Stimulated activated CD8-positive, alpha-beta memory T cell treated with anti-CD3 and anti-CD28 coated beads, Interleukin-4, amount 100 ng/mL, for 1 hour (primary cell): ENCODE measurements at places on chromosomes 4 and X.

GRCh38 chrX:79167462-79167861 lies 23.0 kb downstream of the GPR174 start:
- no peak for DNase-seq

DNA sequence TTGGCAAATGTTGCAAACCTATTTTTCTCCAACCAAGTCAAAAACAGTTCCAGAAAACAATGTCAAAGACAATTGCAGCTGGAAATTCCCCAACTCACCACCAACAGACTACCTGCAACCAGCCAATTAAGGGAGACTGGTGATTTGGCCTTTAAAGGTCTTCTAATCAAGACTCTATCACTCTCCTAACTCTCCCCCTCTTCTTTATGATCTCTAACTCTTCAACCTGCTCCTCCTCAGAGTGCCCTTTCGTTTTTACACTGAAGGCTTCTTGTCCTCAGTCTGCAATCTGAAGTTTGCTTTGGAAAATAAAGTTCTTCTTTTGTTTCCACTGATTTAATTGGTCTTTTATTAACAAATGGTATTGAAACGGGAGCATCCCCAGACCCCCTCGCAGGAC lies 203.9 kb downstream of the TECRL start:
- no peak for DNase-seq

DNA sequence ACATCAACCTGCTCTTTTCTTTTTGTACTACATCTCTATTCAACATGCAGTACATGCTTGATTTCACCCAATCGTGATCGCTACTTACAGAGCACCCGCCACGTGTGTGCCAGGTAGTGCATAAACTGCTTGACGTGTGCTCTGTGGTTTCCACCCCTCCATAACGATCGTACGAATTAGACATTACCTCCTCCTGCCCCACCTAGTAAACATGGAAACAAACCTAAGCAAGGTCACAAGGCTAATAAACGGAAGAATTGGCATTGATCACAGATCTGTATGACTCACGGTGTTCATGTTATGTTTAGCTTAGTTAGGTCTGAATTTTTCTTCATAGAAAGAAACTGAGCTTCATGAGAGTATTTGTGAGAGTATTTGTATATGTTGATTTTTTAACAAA lies 64.1 kb downstream of the STX18 start:
- DNase-seq, result no peak

DNA sequence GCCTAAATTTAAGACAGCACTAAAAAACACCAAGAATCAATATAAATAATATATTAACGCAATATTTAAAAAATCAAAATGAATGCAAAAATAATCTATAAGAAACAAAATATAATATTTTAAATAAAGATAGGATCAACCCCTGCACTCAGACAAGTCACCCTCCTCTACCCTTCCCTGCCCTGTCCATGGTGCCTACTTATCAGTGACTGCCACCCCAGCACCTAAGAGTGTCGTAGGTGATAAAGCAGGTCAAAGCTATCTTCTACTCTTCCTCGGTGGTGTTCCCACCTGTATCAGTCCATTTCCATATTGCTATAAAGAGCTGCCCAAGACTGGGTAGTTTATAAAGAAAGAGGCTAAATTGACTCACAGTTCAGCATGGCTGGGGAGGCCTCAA lies 251.9 kb downstream of the STIM2 start:
- no peak for DNase-seq

DNA sequence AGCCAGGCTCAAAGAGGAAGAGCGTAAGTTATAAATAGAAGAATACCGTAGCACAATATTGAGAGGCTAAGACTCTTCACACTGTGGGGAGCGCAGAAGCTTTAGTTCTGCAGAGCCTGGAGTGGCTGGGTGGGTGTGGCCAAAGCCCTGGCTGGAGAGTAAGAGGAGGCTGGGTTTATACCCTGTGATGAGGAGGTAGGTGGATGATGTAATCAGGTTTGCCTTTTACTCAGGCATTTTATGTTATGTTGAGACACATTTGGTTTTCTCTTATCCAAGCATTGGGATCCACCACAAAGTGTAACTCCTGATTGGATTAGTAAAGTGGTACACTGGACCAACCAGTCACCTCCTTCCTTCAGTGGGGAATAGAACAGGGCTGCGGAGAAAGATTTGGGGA lies 13.9 kb downstream of the CDS1 start:
- DNase-seq, result no peak

DNA sequence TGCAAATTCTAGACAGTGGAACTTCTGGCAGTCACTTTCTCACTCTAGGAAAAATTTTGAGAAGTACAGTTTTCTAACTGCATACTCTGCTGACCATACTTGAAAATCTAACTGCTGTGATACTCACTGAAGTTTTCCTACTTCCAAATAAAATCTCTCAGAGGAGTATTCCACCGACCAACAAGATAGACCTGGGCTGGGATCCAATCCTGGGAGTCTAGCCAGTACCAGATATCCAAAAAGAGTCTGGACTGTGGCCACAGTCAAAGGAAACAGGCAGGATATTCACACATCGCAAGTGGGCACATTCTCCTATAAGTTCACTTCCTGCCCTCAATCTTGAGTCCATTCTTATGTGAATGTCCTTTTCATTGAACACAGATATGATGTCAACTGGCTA lies 1138.7 kb upstream of the PCDH7 start:
- no peak for DNase-seq

GRCh38 chr4:175411251-175411650 lies 400.8 kb downstream of the GPM6A start:
- DNase-seq, result no peak

DNA sequence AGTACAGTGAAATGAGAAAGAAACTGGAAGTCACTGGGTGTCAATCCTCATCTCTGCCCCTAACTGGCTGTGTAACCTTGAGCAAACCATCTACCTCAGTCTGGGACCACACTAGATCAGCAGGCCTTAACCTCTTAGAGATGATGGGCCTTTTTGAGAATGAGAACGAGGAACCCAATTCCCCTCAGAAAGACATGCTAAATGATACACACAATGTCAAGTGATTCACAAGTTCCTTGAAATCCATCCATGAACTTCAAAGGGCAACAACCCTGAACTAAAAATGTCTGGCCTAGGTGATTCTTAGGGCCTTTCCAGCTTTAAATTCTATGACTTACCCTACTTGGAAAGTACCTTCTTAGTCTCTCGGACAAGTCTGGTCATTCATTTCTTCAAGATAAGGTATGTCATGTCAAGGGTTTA lies 47.4 kb downstream of the ACSL4 start:
- DNase-seq, result no peak

DNA sequence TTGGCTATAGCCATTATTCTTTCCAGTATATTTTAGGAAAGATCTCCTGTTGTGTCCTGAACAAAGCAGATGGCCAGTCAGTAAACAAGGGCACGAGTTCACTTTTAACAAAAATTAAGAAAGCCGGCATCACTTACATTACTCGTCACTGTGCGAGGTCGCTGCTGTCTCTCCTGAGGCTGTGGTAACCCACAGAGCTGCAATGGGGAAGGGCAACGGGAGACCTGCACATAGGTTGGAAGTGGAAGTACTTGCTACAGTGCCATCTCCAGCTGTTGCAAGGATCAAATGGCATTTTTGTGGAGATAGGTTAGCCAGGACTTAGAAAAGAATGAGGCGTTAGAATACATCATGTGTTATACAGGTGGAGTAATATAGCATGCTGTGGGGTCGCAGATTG lies 132.2 kb downstream of the KLHL8 start:
- no peak for DNase-seq

GRCh38 chr4:127238956-127239475 lies 393.7 kb upstream of the INTU start:
- no peak for DNase-seq

DNA sequence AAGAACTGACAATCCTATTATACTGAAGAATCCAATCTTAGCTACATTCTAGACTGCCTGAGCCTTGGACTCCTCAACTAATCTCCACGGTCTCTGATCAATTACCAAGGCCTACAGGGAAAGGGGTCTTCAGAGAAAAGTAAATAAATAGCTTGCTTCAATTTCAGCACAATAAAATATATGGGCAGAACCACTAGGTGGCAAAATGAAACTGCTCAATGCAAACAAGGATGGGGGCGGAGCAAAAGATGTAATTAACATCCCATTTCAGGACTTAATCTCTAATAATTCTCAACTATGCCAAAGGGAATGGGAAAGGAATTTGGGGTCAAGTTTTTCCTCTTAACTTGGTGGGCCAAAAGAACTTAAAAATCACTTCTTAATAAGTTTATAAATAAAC lies 78.4 kb upstream of the MAP3K15 start:
- DNase-seq, result no peak

DNA sequence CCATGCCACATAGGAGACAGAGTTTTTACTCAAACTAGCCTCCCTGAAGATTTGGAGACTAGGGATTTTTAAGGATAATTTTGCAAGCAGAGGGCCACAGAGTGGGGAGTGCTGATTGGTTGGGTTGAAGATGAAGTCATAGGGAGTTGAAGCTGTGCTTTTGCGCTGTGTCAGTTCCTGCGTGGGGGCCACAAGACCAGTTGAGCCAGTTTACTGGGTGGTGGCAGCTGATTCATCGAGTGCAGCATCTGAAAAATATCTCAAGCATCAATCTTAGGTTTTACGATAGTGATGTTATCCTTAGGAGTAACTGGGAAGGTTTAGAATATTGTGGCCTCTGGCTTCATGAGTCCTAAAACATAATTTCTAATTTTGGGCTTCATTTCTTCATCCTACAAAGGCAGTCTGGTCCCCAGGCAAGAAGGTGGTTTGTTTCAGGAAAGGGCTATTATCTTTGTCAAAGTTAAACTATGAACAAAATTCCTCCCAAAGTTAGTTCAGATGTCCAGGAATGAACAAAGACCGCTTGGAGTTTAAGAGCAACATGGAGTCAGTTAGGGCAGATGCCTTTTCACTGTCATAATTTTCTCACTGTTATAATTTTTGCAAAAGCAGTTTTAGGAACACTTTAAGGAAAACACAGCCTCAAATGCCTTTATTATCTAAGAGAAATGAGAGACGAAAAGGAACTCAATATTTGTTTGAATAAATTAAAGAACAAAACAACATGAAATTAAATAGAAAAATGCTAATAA lies 960.8 kb upstream of the PRKX start:
- DNase-seq, result no peak
